ENCODE measurements at places on chromosomes 3 and 15.

GRCh38 chr3:59970376-59970775, 920.6 kb upstream of the CFAP20DC start:
- DNase-seq: no peak

DNA sequence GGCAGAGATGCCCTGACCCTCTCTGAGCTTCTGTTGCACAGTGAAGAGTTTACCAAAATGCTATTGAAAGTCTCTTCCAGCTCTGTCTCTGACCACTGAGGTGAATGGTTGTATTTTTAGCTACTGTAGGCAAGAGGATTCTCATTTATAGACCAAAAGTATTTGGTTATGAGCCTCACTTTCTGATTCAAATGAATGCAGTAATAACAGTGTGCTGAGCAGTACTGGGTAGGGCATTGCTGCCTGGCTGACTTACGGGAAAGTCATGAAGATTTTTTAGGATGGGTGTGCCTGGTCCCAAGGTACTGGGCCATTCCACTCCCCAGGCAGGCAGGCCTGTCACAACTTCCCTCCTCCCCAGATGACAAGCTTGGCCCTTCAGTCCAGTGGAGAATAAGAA, 15.5 kb downstream of the PLA1A start:
- no peak for DNase-seq

DNA sequence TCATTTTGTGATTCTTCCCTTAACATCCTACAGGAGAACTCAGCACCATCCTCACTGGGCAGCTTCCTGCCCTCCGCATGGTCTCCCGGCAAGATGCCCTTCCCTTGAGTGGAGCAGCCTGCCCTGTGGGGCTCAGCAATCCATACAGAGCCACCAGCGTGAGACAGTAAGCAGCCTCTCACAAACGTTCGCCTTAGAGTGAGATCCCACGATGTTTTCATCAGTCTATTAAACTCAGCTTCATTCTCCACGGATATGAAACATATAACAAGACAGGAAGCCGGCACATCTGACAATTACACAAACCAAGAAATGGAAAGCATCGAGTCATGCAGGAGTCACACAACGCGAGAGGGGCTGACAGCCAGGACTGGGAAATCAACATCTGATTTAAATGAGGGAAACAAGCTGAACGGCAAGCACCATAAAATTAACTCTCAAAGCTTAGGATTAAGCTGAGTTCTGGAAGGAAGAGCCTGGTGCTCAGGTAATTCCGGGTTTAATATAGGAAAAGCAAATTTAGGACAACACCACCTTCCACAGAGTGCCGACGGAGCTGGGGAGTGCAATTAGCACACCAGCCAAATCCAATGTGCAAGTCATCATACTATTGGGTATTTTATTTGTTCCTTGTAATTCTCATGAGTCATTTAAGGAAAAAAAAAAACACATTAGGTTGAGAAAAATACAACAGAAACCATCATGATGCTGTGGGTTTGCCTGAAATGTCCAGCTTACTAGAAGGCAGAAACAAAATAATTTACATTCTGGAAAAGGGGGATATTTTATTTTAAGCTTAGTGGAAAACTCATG, 272.0 kb downstream of the OCA2 start:
- no peak for DNase-seq

- no peak for DNase-seq
Measured at GRCh38 chr15:96054621-96055020, 275.9 kb upstream of the NR2F2 start.

GRCh38 chr3:99866261-99866761, 48.6 kb downstream of the CMSS1 start:
- no peak for DNase-seq

DNA sequence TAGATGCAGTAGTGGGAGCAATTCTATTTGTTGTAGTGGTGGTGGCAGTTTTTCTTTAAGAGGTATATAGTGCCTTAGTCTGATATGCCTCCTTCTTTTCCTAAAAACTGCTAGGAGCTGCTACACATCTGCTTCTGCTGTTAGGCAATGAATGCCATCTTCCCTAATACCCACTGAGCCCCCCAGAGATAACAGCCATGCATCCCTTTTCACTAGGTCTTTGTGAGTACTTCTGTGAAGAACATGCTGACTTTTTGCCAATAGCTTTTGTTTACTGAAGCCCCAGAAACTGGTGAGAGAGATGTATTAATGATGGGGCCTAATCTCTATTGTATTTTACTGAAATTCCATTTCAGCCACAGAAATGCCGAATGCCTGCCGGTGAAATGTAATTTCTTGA, 92.6 kb upstream of the CHL1 start:
- DNase-seq: no peak

DNA sequence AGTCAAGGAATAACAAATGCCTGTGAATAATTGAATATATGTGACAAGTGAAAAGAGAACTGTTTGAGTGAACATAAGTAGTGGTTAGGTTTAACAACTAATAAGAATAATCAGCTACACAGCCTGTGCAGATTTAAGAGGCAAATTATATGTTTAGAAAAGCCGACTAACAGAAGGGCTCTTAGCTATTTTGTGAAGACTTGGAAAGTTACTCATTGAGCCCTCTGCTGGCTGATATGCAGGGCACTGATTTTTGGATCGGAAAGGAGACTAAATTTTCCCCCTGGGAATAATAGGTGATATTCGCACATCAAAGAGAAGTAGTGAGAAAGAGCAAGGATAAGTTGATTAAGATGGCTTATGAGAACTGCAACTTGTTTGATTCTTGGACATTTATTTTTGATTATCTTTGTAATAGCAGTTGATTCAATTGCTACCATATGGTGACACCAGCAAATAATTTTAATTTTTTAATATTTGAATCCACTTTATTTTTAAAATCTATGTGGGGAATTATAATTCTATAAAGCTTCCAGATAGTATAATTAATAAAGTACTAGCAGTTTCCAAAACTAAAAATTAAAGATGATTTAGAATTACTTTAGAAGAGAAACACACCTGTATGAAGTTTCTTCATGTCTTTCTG, 156.2 kb downstream of the NLGN1 start:
- no peak for DNase-seq

- DNase-seq: no peak
Measured at GRCh38 chr3:184724699-184725098, 12.8 kb upstream of the MAGEF1 start.

GRCh38 chr3:119664370-119664769, 4.0 kb upstream of the POPDC2 start:
- DNase-seq: no peak

- DNase-seq: no peak
Measured at GRCh38 chr3:107884719-107885460, 205.9 kb downstream of the CD47 start.

GRCh38 chr3:47855461-47856383, 52.8 kb downstream of the DHX30 start:
- no peak for DNase-seq

DNA sequence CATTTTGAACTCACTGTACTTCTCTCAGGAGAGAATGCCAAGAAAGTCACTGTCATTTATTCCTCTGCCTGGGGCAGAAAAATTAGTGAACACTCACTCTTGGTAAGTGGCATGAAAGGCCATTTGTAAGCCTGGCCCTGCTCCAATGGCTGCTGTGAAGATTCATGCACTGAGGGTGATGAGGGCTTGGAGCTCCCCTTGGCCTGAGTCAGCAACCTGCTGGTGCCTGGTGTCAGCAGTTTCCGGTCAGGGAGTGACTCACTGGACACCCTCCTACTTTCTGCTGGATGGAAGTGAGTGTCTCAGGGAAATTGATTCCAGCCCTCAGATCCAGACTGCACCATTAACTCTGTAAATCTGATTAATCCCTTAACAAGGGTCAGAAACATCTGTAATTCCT, 37.6 kb downstream of the TRA2B start:
- no peak for DNase-seq

DNA sequence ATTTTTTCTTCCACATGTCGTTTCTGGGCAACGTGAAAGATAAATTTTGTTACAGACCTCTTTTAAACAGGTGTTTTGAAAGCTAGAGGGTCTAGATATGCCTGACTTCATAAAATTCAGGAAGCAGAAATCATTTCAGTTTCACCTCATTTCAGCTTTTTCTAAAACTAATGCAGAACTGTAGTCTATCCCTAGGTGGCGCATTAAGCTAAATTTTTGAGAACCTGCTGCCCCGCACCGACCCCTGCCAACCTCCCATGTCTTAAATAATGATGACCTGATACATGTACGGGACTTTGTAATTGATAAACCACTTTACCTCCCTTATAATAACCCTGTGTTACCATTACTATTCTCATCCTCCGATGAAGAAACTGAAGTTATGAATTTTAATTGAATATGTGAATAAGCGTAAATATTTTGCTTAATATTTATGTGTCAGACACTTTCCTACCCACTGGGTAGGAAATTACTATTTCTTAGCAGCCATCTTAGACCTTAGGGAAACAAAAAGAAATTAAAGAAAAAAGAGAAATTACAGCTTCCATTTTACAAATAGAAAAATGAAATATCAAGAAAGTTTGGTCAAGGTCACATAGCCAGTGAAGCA, 78.7 kb upstream of the GCNT3 start:
- DNase-seq: no peak

- DNase-seq: no peak
Measured at GRCh38 chr15:100528833-100529428, at the start of gene CERS3. CERS3 (minus strand) TSS chr15:100528950; CDS start chr15:100501849, 27,101 bp downstream.

- DNase-seq: no peak
Measured at GRCh38 chr3:86653661-86654205, 337.2 kb downstream of the VGLL3 start.

- DNase-seq: no peak
Measured at GRCh38 chr15:58016581-58017175, 48.8 kb downstream of the ALDH1A2 start.

GRCh38 chr15:78726870-78727551, 84.3 kb downstream of the ADAMTS7 start:
- no peak for DNase-seq

DNA sequence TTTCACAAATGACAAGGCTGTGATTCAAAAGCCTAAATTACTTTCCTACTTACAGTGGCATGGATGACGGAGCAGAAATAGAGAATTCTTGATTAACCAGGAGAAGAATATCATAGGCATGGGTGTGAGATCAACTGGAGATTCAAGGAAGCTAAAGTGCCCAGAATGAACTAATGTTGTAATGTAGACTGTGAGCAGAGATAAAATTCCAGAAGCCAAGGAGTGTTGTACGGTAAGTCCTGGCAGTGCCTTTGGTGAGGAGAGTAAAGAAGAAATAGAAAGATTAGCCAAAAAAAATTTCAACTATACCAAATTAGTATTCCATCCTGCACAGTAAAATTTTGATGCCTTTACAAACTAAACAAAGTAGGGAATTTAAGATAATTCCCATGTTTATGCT, 75.9 kb downstream of the ZBTB20 start:
- DNase-seq: no peak

- DNase-seq: no peak
Measured at GRCh38 chr3:152061296-152061695, 187.9 kb downstream of the SUCNR1 start.

DNA sequence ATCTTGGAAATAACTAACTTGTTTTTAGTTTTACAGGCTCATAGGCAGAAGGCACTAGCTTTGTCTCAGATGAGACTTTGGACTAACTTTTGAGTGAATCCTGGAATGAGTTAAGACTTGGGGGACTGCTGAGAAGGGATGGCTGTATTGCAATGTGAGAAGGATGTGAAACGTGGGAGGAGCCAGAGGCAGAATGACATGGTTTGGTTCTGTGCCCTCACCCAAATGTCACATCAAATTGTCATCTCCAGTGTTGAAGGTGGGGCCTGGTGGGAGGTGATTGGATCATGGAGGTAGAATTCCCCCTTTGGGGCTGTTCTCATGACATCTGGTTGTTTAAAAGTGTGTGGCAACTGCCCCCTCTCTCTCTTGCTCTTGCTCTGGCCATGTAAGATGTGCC, 28.8 kb upstream of the CCDC50 start:
- no peak for DNase-seq

GRCh38 chr15:34782901-34783300, 12.4 kb downstream of the ACTC1 start:
- DNase-seq: no peak

DNA sequence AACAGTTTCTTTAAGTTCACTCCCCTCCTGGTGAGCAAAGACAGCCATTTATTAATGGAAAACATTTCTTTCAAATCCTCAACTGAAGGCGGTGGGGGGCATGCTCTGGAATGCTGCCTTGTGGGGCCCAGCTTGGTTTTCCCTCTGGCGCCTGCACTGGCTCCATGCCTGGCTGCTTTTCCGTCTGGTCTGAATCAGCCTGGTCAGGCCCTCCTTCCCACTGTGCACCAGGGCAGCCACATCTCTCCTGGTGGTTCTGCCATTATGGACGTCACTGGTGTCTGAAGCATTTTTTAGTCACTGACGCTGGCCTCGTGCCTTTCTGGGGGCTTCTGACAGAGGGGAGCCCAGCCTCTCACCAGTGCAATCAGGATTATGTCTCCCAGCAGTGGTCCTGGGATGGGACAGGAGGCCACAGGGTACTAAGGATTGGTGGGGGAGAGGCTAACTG, 57.6 kb upstream of the APEH start:
- no peak for DNase-seq

GRCh38 chr15:54990793-54991192, 205.9 kb downstream of the RSL24D1 start:
- DNase-seq: no peak

- no peak for DNase-seq
Measured at GRCh38 chr3:138378990-138379389, 30.6 kb downstream of the MRAS start.

- DNase-seq: no peak
Measured at GRCh38 chr3:195558602-195559001, 15.5 kb upstream of the PPP1R2 start.

- no peak for DNase-seq
Measured at GRCh38 chr15:31228980-31229826, 97.4 kb upstream of the KLF13 start.

DNA sequence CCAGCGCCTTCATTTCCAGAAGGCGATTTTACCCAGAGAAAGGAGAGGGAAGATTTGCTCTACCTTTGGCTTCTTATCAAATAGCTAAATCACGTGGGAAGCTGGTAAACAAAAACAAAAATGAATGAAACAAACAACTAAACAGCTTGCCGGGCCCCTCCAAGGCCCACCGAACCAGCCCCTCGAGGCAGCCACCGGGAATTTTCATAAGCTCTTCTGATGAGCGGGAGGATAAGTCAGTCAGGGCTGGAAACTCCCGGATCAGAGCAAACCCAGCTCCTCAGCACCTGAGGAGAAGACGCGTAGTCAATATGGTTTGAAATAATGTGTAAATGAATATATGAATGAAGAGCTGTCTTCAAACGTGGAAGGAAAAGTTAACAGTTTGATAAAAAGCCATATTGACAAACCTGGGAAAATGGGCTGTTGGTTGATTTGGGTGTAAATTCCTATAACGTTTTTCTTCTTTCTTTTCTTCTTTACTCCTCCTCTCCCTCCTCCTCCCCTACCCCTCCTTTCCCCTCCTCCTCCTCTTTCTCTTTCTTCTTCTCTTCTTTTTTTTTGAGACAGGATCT, 10.7 kb downstream of the RPLP1 start:
- no peak for DNase-seq

GRCh38 chr15:41474436-41474835, 19.2 kb upstream of the ITPKA start:
- DNase-seq: no peak

- DNase-seq: no peak
Measured at GRCh38 chr3:159856590-159857104, 132.0 kb upstream of the IL12A start.

All from T-helper 17 cell (primary cell).